D341Med (cell line): ENCODE measurements at places on chromosomes 5 and 9.

- DNase-seq = no peak
Observed at GRCh38 chr5:73426034-73426433, 22.5 kb downstream of the FOXD1 start.

DNA sequence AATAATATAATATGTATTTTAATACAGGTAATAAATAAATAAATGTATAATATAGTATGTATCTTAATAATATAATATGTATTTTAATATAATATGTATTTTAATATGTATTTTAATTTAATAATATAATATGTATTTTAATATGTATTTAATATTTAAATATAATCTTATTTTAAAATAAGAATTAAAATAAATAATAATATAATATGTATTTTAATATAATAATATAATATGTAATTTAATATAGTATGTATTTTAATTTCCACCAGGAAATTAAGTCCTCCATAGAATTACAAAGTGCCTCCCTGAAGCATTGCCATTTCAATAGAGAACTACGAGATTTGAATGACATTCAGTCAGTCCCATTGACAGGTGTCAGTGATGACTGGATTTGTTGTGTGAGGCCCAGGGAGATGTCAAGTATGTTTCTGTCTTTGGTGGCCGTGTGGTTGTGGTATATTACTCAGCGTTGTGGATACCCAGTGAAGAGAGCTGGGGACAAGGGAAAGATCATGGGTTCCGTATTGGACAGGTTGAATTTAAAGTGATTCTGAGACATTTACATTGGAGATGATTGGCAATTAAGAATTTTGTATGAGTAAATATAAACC, 14.2 kb upstream of the C5orf46 start:
- DNase-seq = no peak

GRCh38 chr5:142540922-142541422, 144.9 kb downstream of the FGF1 start:
- no peak for DNase-seq

- DNase-seq = no peak
Observed at GRCh38 chr5:148998174-148998797, 64.6 kb downstream of the SH3TC2 start.

DNA sequence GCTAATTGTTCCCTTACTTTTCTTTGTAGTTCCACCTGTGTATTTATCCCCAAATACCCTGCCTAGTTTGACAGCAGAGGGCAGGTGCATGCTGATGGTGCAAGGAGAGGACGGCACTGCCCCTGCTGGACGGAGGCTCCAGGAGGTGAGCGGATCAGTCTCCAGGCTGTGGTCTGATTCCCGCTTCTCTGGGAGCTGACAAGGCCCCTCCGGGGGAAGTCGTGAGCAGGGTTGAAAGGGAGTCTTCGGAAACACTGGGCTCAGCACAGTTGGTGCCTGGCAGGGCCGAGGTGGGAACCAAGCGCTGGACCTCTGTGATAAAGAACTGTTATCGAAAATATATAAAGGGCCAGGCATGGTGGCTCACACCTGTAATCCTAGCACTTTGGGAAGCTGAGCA, 52.9 kb downstream of the RASGEF1C start:
- DNase-seq = peak; percentile 37

DNA sequence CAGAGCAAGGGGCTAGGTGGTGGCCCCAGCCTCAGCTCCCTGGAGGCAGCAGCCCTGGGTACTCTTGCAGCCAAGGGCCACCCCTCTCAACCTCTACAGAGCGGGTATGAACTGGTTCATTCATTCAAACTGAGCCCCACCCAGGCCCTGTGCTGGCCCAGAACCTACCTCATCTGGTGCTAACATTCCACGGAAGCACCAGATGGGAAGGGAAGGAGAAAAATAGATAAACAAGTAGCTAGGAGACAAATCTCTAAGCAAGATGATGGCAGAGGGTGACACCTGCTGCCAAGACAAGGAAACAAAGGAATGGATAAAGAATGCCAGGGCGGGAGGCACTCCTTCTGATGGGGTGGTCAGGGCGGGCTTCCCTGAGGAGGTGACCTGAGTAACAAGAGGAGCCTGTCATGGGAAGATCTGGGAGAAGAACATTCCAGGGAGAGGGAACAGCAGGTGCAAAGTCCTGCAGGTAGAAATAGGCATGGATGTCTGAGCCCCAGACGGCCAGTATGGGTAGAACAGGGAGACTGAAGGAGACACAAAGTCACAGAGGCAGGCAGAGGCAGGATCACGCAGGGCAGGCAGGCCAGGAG, 6.1 kb downstream of the ST6GALNAC4 start:
- peak; percentile 73 for DNase-seq

DNA sequence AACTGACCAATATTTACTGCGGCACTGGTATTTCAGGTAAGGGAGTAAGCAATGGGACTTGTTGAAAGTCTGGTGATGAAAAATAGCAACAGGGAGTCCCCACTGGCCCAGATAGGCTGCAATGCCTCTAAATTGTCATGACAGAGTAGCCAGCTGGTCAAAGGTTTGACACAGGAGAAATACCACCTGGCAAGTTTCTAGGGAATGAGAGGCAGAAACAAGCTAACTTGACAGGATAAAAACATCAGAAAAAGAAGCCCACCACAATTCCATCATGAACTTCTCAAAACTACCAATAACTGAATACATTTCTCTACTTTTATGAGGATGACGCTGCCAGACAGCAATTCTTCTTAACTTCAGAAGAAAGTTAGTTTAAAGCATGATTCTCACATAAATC, 99.8 kb downstream of the STRBP start:
- DNase-seq = no peak

DNA sequence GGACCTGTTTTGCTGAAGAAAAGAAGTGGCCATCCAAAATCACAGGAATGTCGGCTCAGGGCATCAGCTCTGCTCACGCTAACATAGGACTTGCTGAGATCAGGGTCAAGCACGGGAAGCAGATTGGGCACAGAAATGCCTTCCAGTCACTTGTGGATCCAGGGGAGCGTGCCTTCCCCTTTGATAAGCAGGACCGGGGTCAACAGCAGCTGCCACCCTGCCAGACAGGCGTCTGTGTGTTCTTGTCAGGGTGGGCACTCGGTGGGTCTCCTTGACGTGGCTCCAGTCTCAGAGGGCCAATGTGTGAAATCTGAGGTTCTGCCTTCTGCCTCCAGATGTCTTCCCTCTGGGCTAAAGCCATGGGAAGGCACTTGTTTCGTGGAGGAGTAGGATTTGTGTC, 313.7 kb upstream of the IRX4 start:
- peak; percentile 3 for DNase-seq

DNA sequence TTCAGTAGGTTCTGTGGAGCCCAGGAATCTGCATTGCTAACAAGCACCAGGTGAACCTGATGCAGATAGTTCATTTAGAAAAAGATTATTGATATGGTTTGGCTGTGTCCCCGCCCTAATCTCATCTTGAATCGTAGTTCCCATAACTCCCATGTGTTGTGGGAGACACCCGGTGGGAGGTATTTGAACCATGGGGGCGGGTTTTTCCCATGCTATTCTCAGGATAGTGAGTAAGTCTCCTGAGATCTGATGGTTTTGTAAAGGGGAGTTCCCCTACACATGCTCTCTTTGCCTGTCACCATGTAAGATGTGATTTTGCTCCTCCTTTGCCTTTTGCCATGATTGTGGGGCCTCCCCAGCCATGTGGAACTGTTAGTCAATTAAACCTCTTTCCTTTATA, 212.0 kb downstream of the RAB3C start:
- no peak for DNase-seq

GRCh38 chr9:69981686-69982445, 61.8 kb upstream of the MAMDC2 start:
- DNase-seq = no peak

GRCh38 chr9:132236662-132237311, 74.9 kb downstream of the NTNG2 start:
- no peak for DNase-seq

DNA sequence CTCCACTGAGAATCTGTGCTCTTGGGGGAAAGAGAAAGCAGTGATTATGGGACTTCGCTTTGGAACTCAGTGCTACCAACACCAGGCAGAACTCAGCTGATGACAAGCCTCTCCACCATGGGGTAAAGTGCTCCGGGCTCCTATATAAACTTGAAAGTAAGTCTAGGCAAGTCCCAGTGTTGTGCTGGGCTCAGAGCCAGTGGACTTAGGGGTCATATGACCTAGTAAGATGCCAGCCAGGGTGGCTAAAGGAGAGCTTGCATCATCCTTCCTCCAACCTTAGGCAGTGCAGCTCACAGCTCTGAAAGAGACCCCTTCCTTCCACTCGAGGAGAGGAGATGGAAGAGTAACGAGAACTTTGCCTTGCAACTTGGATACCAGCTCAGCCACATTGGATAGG, 35.1 kb upstream of the FREM1 start:
- no peak for DNase-seq

GRCh38 chr9:94639061-94639998, at the start of gene FBP1:
Gene FBP1 (minus strand): TSS chr9:94639518. CDS start chr9:94639310, 208 bp downstream.
- no peak for DNase-seq

DNA sequence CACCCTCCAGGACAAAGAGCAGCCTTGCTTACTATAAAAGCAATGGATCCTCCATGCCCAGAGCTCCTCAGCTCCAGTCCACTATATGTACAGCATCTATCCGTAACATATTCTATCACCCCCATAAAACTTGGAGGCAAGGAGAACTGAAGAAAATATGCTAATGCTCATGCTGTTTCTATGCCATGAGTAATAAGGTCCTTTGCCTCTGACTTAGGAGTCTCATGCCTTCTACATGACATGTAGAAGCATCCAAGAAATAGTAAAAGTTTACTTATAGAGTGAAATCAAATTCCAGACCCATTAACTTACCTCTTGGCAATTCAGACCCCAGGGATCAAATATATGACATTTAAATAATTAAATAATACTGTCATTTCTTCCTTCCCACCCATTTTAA, 33.7 kb downstream of the SSBP2 start:
- no peak for DNase-seq

GRCh38 chr5:88507261-88507660, 238.6 kb upstream of the TMEM161B start:
- DNase-seq = no peak

DNA sequence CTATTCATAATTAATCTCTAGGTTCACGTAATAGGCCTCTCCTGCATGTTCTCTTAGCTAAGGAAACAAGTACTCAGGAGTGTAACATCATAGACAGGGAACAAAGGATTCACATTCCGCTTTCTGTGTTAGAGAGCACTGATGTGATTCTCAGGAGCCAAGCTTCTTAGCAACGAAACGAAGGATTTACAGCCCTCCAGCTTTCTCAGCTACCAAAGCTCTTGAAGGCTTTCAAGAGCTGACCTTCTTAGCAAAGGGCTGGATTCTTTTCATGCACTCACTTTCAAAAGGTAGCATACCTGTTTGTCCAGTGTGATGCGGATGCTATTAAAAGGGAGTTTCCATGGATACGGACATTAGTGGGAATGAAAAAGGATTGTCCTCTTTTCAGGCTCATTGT, 107.4 kb downstream of the TUSC1 start:
- no peak for DNase-seq

DNA sequence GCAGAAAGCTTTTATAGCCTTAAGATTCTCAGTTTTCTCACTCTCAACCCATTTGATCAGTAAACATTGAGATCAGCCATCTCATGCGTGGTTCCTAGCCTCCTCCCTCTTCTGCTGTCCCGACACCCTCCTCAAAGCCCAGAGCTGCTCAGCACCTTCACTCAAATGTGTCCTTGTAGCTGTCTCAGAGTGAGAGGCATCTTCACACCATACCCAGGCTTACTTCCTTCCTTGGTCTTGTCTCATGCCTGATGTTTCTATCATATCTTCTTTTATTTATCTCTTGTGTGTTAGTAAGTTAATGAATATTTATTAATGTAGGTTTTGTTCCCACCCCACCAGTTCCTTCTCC, 72.4 kb upstream of the SNX2 start:
- DNase-seq = no peak

GRCh38 chr9:135087489-135087792, at the start of gene OLFM1:
Gene OLFM1 (plus strand): TSS chr9:135087668. CDS start chr9:135087990, 322 bp downstream.
- DNase-seq = peak; percentile 90

DNA sequence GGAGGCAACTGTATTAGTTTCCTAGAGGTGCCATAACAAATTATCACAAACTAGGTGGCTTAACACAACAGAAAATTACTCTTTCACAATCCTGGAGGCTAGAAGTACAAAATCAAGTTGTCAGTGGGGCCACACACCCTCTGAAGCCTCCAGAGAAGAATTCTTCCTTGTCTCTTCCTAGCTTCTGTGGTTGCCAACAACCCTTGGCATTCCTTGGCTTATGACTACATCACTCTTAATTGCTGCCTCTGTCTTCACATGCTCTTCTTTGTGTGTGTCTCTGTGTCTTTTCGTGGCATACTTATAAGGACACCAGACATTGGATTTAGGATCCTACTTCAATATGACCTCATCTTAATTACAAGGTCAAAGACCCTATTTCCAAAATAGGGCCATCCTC, 327.5 kb downstream of the CHSY3 start:
- DNase-seq = no peak

- no peak for DNase-seq
Observed at GRCh38 chr5:88671106-88671504, 211.9 kb downstream of the MEF2C start.

DNA sequence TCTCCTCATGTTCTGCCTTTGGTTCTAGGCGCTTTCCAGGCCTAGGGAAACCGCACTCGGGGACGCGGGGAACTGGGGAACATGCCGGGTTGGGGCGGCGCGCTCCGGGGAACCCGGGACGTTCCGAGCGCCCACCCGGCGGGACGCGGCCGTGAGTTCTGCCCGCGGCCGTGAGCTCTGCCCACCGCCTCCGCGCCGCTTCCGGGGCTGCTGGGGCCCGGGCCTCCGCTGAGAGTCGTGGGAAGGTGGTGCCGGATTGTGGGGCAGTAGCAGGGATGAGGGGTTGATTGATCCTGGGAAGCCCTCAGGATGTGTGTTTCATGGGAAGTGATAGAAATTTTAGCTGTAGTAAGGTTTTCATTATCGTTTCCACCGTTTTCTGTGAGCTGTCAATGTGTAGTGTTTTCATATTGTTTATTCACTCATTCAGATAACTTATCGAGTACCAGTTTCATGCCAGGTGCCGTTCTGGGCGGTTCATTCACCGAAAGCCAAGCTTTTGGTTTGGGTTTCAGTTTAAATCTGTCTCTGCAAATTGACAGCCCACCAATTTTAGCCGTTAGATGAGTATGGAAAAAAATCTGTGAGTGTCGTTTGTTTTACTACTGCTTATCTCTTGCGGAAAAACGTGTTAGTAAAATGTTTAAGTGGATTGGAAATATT, 657 bp downstream of the MTRR start:
- DNase-seq = peak; percentile 54
